ENCODE measurements at places on chromosomes 12 and 14.

GRCh38 chr12:120399531-120399930 is 30.6 kb upstream of the MSI1 start:
- DNase-seq, result no peak

GRCh38 chr12:102730996-102731395 is 186.0 kb downstream of the PAH start:
- no peak for DNase-seq

- DNase-seq, result no peak
Observed at GRCh38 chr12:76003355-76003638, 28.3 kb downstream of the PHLDA1 start.

DNA sequence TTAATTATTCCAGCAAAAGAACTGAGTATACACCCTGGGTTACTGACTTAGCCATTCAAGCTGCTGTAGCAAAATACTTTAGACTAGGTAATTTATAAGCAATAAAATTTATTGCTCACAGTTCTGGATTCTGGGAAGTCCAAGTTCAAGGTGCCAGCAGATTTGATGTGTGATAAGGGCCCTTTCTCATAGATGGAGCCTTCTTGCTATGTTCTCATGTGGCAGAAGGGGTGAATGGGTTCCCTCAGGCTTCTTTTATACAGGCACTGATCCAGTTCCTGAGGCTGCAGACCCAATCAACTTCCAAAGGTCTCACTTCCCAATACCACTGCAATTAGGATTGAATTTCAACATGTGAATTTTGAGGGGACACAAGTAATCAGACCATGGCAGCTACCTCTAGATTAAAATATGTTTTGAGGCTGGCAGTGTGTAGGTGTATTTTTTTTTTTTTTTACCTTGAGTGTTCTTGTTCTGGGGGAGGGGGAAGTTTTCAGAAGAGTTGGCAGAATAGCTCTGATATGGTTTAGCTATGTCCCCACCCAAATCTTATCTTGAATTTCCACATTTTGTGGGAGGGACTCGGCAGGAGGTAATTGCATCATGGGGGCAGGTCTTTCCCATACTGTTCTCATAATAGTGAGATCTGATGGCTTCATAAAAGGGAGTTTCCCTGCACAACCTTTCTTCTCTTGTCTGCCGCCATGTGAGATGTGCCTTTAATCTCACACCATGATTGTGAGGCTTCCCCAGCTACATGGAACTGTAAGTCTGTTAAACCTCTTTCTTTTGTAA is 178.2 kb downstream of the RASSF9 start:
- DNase-seq, result no peak

- no peak for DNase-seq
Observed at GRCh38 chr12:4117386-4118016, 156.1 kb upstream of the CCND2 start.

GRCh38 chr12:120060196-120060595 is 56.4 kb downstream of the RAB35 start:
- DNase-seq, result no peak

- DNase-seq, result no peak
Observed at GRCh38 chr12:125259178-125259867, 194.1 kb downstream of the AACS start.

GRCh38 chr12:3042826-3043225 is 34.4 kb upstream of the TSPAN9 start:
- no peak for DNase-seq

- DNase-seq, result no peak
Observed at GRCh38 chr12:9697619-9698018, 28.1 kb downstream of the CLEC2D start.

- no peak for DNase-seq
Observed at GRCh38 chr12:49471557-49471956, 67.3 kb upstream of the KCNH3 start.

- DNase-seq, result no peak
Observed at GRCh38 chr12:97109441-97109840, 202.4 kb downstream of the NEDD1 start.

DNA sequence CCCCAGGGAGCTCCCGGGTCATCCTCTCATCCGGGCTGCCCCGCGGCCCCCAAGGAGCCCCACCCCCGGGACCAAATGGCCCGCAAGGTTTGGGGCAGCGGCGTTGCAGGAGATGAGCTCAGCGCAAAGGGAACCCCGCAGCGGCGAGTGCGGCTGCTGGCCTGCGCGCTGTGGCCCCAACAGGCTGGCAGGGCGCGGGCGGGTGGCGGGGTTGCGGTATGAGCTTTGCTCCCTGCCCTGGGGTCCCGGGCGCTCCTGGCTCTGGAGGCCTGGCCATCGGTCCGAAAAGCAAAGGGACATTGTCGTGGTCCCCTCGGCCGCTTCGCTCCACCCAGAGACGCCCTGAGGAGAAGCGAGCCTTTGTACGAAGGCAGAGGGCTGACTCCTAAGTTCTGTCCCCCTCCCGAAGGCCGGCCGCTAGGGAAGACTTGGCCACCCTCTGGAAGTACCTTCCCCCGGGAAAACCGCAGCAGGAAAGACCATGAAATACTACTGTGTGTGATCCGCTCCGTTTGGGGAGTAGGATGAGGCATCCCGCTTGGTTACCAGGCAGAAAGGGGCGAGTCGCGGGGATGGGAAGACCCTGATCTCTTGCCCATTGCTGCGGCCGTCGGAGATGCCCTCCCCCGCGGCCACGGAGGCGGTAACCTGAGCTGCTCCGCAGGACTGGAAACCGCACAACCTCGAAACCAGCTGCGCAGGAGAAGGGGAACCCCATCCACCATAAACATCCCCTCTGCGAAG is 620 bp upstream of the NID2 start:
- DNase-seq, result no peak

- no peak for DNase-seq
Observed at GRCh38 chr12:32322354-32322753, 77.0 kb upstream of the FGD4 start.

- DNase-seq, result no peak
Observed at GRCh38 chr12:42762395-42762925, 172.9 kb upstream of the PRICKLE1 start.

- DNase-seq, result no peak
Observed at GRCh38 chr14:47710581-47710980, 35.2 kb upstream of the MDGA2 start.

- no peak for DNase-seq
Observed at GRCh38 chr14:65261425-65261920, 151.1 kb upstream of the FUT8 start.

DNA sequence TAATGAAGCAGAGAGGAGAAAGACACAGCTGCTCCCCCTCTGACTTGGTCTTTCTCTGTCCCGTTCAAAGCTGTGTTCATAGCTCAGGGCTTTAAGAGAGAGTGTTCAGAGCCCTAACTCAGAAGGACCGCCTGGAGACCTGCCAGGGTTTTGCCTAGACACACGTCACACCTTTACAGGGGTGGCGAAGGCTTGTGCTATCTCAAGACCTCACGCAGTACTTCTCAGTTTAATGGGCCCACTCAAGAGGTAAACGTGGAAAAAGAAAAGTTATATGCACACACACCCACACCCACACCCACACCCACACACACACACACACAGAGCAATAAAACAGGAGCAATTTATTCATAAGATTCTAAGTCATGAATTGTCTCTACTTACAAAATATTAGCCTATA is 374.3 kb downstream of the C12orf75 start:
- DNase-seq, result no peak

- no peak for DNase-seq
Observed at GRCh38 chr12:60197589-60197988, 601.8 kb downstream of the SLC16A7 start.

DNA sequence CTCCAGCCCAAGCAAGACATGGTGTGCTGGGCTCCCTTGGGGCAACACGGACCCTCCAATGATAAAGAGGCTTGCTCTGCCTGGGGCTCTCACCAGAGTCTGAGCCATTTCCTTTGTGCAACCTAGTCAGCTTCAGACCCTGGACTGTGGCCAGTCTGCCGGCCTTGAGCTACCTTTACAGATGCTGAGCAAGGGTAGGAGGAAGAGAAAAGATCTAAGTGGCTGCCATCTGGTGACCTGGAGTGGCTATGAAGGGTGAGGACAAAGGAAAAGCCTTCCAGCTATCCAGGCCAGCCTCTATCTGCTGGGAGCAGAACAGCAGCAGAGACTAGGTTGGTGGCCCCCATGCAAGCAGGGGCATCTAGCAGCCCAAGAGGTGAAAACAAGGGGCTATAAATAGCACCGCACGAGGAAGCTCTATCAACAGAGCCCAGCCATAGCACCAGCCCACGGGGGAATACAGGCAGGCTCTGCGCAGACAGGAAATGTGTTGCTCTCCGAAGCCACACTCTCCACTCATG is 230.1 kb downstream of the FOXN3 start:
- no peak for DNase-seq

GRCh38 chr14:56075301-56075700 is 42.9 kb upstream of the PELI2 start:
- no peak for DNase-seq

GRCh38 chr14:91810699-91811098 is 56.6 kb downstream of the TC2N start:
- DNase-seq, result no peak

DNA sequence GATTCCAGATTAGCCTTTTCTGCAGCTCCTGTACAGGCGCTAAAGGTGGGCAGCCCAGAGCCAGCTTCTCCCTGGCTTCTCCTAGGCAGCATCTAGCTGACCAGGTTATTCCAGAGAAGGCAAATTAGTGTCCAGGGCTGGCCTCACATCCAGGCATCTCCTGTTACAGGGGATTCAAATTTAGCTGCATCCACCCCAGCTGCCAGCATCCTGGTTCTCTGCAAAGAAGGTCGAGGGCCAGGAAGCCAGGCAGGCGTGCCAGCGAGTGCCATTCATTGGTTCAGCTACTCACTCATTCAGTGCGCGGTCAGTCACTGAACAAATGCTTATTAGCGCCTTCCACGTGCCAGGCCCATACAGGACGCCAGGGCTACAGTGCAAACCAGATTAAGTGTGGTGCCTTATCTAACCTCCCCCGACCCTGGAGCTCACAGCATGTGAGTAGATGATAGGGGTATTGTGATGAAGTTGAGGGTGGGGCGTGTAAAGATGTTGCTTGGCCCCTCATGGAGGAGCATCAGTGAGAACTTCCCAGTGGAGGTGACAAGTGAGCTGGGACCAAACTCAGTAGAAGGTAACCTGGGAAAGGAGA is 15.7 kb upstream of the FAM222A start:
- DNase-seq, result no peak

All from glomerular endothelial cell (primary cell).